ENCODE measurements at places on chromosomes 13 and 19.
A peak's percentile ranks its signal among the peaks of the same experiment; 100 is the strongest.

GRCh38 chr13:71864986-71865873 lies 1.8 kb downstream of the DACH1 start:
- no peak for DNase-seq

DNA sequence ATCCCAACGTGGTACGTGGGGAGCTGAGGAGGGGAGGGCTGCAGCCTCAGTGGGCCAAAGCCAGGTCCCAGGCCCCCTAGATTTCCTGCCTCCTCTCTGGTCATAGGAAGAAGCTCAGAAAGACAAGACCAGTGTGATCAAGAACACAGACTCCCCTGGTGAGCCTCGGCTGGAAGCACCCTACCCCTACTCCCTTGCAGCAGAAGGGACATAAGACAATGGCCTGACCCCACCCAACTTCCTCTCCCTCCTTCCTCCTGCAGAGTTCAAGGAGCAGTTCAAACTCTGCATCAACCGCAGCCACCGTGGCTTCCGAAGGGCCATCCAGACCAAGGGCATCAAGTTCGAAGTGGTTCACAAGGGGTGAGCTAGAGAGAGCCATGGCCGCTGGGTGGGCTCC lies 11.5 kb downstream of the PODNL1 start:
- no peak for DNase-seq

DNA sequence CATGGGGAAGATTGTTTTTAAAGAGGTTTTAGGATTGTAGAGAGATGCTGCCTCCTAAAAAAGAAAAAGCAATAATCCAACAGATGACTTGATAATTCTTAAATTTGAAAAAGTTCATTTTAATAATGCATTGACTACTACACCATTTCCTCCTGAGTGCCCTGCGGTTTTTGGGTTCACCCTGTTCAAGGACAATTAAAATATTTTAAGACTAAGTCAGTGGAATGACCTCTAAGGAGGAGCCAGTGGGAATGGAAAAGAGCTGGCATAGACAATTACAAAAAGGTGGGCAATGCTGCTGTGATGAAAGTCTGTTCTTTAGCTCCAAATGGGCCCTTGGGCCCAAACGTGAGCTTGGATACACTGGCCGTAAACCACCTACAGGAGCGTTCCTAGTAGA lies 217.8 kb downstream of the LHFPL6 start:
- DNase-seq = no peak

GRCh38 chr19:1004803-1005664 lies 4.8 kb downstream of the GRIN3B start:
- DNase-seq = no peak

DNA sequence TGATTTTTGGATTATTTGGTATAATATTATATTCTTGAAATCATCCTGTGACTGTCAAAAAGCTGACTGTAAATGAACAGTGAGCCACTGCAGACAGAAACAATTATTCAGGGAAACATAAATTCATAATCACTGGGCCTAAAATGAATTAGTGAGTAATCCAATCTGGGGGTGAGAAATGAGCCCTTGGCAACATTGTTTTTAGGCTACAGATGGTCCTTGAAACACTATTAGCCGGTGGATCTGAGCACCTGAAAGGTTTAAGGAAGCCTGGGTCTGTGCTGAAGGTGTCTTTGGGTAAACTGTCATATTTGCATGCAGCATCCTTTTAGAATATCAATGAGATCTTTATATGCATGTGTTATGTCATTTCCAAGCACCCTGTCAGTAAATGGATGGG lies 290.7 kb downstream of the ATP8A2 start:
- DNase-seq = no peak

DNA sequence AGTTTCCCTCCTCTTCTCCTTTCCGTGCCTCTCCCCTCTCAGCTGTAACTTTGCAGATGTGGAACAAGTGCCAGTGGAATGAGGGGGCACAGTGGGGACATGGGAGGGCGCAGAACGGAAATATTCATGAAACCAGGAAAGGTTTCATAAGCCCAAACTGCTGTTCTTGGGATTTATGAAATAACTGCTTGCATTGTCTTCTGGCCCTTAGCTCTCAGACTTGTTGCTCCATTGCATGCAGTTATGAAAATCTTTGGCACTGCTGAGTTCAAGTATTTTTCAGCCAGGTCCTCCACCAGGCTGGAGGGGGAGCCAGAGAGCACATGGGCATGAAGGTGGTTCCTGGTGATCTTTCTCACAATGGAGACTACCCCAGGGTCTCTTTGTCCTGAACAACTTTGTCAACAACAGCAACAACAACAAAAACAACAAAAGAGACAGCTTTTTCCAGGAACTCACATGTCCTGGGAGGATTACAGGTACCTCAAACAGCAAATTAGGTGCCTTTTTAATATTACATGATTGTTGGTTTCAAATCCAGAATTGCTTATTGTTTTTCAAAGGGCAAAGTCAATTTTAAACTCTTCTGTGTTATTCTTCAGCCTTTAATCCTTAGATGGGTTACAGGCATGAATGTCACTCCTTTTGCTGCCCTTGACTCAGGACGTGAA lies 1.5 kb downstream of the RGCC start:
- no peak for DNase-seq

DNA sequence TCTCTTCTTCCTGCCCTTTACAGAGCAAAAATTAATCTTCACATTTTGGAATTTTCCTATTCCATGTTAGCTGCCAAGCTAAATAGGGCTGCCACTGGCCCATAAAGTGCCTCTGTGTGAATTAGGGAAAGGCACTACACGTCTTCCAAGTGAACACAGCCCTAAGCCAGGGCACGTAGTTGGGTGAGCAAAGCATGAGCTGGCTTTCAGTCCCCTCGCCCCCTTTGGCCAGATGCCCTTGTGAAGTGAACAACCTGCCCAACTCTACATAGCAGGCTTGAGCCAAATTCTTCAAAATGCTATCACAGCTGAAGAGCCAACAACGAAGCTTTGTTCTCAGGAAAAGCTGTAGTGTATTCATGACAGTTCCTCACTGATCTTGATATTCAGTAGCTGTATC lies 213.1 kb downstream of the OXGR1 start:
- DNase-seq = no peak

- peak; percentile 38 for DNase-seq
Observed at GRCh38 chr13:100542826-100543156, 45.8 kb downstream of the GGACT start.

GRCh38 chr19:38849147-38849859 lies 483 bp downstream of the HNRNPL start:
- peak; percentile 92 for DNase-seq

DNA sequence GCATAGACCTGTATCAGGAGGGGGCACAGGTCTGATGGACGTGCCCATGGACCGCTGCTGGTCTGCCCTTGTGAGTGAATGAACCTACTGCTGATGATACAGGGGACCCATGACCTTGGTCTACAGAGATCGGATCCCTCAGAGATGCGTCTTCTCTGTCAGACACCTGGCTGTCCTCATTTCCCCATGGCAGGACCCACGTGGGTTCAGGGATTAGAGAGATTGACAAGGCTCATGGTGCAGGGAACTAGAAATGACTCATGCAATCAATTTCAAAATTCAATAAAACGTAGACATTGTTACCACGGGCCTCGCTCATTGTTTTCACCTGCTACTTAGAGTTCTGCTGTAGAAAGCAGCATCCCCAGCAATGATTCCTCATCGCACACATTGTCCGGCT lies 962 bp upstream of the TPRX1 start:
- no peak for DNase-seq

- no peak for DNase-seq
Observed at GRCh38 chr13:47475441-47475948, 525.6 kb downstream of the SUCLA2 start.

GRCh38 chr13:76846363-76846762 lies 39.8 kb downstream of the KCTD12 start:
- no peak for DNase-seq

DNA sequence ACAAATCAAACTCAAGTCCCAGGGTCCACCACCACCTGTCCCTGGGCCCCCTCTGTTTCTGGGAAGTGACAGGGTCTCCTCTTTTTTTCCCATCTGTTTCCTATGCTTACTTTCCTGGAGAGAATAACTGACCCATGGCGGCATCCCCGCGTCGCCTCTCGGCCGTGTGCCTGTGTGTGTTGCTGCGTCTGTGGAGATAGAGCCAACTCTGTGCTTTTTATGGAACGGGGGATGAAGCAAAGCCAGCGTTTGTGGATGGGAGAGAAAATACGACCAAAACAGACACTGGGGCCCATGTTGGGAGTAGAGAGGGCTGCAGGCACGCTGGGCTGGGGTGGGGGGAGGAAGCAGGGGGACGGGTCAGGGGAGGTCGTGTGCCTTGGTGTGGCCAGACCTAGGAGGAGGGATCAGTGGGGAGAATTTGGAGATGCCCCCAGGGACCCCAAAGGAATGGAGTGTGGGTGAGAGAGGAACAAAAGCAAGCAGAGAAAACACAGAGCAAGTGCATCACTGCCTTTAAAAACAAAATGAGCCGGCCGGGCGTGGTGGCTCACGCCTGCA lies 16.6 kb downstream of the PLK5 start:
- no peak for DNase-seq

- DNase-seq = no peak
Observed at GRCh38 chr19:46783670-46784069, 4.7 kb downstream of the SLC1A5 start.

- peak; percentile 49 for DNase-seq
Observed at GRCh38 chr13:40639221-40639681, 27.2 kb downstream of the FOXO1 start.

DNA sequence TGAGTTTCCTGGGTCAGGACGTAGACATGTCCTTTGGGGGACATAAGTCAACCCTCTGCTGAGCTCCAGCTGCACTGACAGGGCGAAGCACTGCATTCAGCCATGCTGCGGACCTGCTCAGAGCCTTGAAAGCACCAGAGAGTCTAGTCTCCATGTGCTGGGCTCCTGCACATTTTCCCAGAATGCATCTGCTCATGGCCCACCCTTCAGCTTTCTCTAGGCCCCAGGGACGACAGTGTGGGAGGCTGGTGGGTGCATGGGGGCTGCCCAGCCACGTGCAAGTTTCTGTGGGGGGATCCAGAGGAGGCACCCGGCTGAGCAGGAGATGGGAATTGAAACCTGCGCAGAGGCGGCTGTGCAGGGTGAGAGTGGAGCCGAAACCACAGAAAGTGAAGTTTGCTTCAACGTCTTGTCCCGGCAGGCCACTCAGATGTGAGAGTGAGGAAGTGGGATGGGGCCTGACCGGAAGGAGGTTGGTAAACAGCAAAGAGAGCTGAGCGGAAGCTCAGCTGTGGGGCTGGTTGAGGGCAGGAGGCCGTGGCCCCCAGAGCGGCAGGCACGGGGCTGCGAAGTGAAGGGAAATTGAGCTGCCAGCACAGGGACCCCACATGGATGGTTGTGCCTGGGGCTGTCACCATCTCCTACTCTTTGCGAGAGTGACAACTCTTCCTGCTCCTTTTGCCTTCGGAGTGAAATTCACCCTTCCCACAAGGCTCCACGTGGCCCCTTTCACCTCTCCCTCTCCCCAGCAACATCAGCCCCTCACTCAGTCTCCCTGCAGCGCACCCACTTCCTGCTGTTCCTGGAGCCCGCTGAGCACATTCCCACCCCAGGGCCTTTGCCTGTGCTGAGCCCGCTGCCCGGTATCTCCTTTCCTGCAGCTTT lies 11.8 kb downstream of the PGLS start:
- no peak for DNase-seq

DNA sequence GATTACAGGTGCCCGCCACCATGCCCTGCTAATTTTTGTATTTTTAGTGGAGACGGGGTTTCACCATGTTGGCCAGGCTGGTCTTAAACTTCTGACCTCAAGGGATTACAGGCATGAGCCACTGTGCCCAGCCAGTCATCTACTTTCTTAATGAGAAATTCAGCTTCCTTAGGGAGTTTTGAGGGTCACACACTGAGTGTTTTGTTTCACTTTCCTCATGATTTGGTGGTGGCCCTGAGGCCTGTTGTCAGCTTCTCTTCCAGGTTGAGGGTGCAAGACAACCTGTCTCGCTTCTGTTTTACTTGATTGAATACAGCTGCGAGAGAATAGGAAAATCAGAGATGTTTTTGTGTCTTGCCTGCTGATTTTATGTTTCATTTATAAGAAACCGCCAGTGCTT lies 9.9 kb downstream of the FRY start:
- no peak for DNase-seq

DNA sequence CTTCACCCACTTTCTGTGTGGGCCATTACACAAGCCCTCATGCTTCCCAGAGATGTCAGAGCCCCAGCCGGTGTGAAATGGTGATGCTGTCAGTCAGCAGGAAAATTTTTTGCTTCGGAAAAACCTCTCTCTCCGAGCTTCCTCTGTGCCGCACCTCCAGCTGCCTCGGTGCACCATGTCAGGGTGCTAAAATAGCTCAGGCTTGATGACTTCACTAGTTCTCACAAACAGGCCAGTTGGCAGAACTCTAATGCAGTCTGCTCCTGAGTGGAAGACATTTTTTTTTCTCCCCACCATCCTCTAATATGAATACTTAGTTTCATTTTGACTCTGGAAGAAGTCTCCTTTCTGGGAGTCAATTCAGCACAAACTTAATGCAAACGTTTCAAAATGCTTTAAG lies 71.3 kb downstream of the KLF12 start:
- no peak for DNase-seq

- DNase-seq = no peak
Observed at GRCh38 chr13:24660023-24660741, 20.0 kb upstream of the ATP12A start.

DNA sequence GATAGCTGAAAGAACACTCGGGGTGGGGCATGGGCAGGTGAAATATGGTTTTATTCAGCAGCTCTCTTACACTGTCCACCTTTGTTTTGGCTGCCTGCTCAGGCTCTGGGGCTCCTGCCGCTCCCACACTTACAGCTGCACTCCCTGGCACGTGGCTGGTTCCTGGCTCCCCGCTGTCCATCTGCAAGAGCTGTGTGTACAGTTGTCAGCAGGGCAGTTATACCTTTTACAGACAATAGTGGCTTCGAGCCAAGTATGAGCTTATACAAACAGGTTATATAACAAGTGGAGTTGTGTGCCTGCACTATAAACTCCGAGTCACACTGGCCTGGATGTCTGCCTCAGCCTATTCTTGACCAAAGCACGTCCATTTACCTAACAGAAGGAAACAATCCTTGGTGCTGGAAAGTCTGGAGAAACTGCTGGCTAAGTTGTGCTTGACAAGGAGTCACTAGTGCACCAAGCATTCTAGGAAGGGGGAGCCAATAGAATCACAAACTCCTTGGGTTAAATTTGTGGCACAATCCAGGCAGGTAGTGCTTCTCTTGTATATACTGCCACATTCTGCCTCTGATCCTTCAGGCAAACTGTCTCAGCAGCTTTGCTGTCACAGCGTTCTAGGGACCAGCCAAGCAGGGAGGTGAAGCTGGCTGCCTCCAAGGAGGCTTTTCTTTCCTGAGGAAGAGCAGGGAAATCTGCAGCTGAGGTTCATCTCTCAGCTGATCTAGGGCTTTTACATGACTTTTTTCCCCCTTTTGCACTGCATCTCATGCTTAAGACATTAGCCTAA lies 68.2 kb downstream of the NHLRC3 start:
- no peak for DNase-seq

DNA sequence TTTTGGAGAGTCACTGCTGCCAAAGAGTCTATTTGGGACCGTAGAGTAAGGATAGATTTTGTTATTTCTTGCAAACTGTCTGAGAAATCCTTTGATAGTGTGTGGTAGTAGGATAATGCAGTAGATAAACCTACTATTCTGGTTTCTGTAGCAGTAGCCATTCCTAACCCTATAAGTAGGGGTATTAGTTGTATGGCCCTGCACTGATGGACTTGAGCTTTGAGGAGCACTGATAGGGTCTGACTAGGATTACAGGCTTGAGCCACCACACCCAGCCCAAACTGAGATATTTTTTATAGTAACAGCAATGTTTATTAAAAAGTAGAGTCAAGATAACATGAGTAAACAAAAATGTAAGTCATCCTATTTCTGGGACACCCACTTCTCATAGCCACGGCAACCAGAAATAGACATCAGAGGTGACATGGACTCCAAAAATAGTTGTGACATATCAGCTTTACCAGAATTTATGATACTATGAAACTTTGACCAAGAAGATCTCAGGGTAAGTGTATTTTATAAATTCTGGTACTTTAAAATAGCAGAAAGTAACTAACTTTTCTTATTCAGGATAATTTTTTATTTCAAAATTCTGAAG lies 479.1 kb downstream of the SUCLA2 start:
- no peak for DNase-seq
